COR-L47 (cell line): ENCODE measurements at places on chromosomes 4 and X.
A peak's percentile ranks its signal among the peaks of the same experiment; 100 is the strongest.

GRCh38 chr4:125313497-125313896, 1.3 kb upstream of the FAT4 start:
- peak; percentile 72 for DNase-seq

GRCh38 chr4:98656886-98657285, 1.5 kb downstream of the TSPAN5 start:
- DNase-seq = no peak

GRCh38 chr4:86810847-86811246, 38.3 kb downstream of the SLC10A6 start:
- no peak for DNase-seq

DNA sequence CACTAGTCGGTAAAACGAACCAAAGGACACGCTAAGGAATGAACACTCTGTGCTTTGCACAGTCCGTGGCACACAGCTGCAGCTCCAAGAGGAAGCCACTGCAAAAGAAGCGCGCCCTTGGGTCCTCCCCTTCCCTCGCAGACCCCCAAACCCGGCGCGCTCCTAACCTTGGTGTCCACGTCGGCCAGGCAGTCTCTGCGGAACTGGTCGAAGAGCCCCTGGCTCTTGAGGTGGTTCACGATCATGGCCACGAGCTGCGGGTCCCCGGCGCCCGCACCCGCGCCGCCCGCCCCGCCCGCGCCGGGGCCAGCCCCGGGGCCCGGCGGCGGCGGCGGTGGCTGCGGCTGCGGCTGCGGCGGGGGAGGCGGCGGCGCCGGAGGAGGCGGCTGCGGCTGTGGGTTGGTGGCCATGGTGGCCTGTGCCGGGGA, 333 bp downstream of the BOD1L1 start:
- DNase-seq = no peak

- DNase-seq = no peak
Observed at GRCh38 chr4:14853176-14853943, 148.9 kb upstream of the CPEB2 start.

DNA sequence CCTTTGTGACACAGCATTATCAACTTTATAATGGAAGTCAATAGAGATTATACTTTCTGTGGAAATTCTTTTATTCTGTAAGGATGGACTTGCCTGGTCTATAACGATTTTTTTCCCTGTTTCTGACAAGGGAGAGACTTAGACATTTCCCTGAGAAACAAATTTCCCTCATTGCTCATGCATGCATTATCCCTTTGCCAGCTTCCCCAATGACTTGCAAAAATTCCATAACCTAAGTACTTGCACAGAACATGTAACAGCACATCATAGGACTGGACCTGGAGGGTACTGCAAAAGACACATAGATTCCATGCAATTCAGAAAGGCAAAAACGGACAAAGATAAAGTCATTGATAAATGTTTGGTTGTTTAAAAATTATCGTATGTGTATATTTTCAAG, 166.7 kb downstream of the FHIP1A start:
- DNase-seq = no peak

- no peak for DNase-seq
Observed at GRCh38 chr4:123632693-123633030, 236.1 kb downstream of the SPRY1 start.

GRCh38 chrX:2521092-2521926, 20.5 kb upstream of the DHRSX start:
- no peak for DNase-seq

GRCh38 chr4:53991821-53992220, 72.6 kb downstream of the CHIC2 start:
- DNase-seq = no peak

- peak; percentile 18 for DNase-seq
Observed at GRCh38 chr4:122775987-122776836, 43.7 kb downstream of the BBS12 start.

- no peak for DNase-seq
Observed at GRCh38 chr4:102511830-102512605, 10.9 kb downstream of the NFKB1 start.
